Pulmonary artery endothelial cell (primary cell): ENCODE measurements at places on chromosomes 7 and 10.

- DNase-seq: no peak
Measured at GRCh38 chr7:34298492-34299013, 359.5 kb upstream of the NPSR1 start.

- DNase-seq: no peak
Measured at GRCh38 chr7:90825779-90826178, 229.7 kb downstream of the CDK14 start.

DNA sequence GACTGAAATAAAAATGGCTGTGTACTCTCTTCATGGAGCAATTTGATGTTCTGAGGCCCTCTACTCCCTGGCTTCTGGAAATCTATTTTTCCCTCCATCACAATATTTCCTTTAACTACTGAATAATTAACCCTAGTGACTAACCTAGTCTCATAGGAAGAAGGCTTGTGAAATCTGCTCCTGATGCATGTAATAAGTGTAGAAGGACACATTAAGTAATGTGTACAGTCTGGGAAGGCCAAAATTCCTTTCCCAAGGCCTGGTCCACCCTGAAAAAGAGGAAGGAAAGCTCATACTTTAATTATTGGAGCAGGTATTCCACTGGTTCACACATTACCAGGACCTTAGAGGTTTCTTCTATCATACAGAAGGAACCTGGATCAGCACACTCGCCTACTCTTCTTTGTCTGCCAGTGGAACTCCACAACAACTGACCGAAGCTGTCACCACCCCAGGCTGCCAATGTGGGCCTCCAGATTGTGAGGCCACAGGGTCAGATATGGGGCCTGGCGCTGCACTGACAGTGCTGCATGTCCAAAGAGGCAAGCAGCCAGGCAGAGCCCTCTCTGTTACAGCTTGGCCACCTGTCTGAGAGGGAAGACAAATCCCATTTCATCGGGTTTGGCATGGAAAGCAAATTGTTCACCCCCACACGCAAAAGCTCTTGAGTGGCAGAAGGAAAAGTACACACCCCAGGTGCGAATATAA, 54.4 kb upstream of the FAM133B start:
- no peak for DNase-seq

GRCh38 chr7:129615018-129615417, 3.5 kb downstream of the NRF1 start:
- no peak for DNase-seq

GRCh38 chr7:121541457-121541856, 145.3 kb upstream of the FAM3C start:
- DNase-seq: no peak

- peak; percentile 51 for DNase-seq
Measured at GRCh38 chr10:90871279-90871765, 452 bp upstream of the RPP30 start.

DNA sequence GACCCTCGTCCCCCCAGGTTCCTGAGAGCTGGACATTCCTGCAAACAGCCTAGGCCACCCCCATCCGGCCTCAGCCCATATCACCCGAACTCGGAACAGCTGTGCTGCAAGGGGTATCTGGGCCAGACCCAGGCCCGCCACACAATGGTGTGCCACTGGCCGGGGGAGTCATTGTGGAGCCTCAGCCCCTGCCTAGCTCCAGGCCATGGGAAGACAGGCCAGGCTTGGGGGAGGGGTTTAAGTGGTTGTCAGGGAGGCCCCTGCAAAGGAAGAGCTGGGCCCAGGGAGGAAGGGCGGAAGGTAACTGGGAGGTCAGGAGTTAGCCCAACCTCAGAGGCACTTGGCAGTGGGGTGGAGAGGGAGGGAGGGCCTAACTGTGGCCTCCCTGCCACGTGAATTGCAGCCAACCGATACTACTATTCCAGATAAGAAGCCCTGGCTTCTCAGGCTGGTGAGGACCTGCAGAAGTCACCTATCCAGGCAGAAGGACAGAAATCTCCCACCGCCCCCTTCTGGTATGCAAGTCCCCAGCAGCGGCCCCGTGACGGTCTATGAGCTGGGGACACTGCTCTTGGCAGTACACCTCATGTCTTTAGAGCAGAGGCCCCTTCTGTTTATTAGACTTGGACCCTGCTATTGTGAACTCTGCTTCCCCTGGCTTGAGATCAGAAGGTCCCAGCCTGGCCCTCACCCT, 26.8 kb downstream of the VSIR start:
- DNase-seq: no peak

GRCh38 chr10:10149899-10150298, 867.8 kb upstream of the CELF2 start:
- DNase-seq: no peak

GRCh38 chr10:58414270-58415041, 29.2 kb downstream of the TFAM start:
- no peak for DNase-seq

DNA sequence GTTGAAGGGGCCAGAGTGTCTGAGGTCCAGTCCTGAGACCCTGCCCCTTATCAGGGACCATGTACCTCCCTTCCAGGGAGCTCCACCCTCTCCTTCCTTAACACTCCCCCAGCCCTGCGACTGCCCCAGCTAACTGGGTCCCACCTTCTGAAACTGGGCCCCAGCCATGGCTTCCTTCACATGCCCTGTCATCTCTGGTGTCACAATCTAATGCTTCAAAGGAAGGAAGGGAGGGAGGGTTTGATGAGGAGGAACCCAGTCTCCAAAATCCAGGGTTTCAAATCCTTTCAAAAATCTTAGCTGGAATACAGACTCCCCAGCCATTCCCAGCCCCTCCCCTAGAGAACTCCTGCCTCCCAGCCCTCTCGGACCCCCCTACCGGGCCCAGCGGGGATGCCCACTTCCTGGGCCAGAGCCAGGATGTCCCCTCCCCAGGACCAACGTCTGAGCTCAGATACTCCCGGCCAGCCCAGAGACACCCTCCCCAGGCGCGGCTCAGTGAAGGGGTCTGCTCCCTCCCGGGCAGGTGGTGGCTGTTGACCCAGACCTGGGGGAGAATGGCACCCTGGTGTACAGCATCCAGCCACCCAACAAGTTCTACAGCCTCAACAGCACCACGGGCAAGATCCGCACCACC, 18.0 kb downstream of the C10orf105 start:
- no peak for DNase-seq

DNA sequence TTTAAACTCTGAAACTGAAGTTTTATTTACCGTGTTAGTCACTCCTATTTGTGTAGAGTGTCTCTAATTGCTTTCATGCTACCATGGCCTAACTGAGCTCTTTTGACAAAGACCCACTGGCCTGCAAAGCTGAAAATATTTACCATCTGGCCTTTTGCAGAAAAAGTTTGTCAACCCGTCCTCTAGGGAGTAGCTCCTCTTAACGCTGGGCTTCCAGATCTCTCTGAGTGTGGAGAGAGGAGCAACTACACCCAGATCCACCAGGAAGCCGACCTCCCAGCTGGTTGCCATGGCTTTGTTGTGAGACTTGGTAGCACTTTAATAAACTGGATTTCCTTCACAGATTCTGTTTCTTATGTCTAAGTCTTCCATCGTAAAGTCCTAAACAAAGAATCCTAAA, 4.2 kb upstream of the C10orf71 start:
- no peak for DNase-seq

DNA sequence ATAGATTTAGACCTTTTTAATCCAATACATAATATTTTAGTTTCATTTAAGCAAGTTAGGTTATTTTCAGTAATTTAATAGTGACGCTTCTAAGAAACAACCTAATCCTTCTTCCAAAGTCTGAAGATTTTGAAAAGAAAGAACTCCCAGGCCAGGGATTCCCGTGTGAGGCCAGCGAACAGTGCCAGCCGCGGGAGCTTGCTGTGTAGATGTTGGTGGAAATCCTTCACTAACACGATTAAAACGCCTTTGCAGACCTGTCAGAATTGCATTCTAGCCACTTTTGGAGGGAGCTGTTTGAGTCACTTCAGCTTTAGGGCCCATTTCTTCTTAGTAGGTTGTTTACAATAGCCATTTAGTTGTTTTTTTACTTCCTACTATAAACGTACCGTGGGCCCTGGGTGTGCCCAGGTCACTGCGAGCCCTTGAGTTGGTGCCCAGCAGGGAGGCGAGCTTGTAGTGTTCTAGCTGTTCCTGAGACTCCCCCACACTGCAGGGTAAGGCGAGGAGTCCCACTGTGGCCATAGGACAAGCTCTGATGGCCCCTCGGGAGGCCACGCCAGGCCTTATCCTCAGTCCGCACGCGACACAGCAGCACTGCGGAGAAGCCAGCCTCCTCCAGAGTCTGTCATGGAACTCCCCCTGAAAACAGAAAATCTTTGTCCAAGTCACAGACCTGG, 32.3 kb downstream of the PPP2R2D start:
- no peak for DNase-seq

- DNase-seq: no peak
Measured at GRCh38 chr10:128713471-128713870, 587.2 kb upstream of the MKI67 start.

- DNase-seq: no peak
Measured at GRCh38 chr7:149444287-149444686, 16.6 kb downstream of the ZNF777 start.

DNA sequence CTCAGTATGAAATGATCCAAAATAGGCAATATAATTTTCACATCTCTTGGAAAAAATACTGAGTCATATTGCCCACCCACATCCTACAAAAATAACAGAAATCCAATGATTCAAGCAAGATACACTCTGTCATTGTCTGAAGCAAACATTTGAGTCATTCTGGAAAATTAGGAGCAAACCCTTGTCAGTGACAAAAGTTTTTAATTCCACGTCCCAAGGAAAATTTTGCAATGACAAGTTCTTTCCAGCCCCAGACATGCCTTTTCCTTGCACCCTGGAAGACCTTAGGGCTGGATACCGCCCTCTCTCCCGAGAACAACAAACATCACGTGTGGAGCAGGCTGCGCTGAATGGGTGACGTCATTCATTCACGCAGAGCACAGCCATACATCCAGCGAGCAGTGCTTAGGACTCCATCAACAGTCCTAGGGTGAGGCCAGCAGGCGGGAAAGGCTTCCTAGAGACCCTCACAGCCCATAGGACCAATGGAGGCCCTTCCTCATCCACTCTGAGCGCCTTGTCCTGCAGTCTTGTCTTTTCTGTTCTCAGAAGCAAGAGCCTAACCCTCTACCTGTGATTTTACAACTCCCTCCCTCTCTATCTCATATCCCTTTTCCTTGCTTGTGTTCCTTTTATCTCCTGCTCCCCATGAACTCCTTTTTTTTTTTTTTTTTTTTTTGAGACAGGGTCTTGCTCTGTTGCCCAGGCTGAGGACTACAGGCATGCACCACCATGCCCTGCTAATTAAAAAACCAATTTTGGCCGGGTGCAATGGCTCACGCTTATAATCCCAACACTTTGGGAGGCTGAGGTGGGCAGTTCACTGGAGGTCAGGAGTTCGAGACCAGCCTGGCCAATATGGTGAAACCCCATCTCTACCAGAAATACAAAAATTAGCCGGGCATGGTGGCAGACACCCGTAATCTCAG, 23.5 kb upstream of the KDM7A start:
- peak; percentile 47 for DNase-seq

DNA sequence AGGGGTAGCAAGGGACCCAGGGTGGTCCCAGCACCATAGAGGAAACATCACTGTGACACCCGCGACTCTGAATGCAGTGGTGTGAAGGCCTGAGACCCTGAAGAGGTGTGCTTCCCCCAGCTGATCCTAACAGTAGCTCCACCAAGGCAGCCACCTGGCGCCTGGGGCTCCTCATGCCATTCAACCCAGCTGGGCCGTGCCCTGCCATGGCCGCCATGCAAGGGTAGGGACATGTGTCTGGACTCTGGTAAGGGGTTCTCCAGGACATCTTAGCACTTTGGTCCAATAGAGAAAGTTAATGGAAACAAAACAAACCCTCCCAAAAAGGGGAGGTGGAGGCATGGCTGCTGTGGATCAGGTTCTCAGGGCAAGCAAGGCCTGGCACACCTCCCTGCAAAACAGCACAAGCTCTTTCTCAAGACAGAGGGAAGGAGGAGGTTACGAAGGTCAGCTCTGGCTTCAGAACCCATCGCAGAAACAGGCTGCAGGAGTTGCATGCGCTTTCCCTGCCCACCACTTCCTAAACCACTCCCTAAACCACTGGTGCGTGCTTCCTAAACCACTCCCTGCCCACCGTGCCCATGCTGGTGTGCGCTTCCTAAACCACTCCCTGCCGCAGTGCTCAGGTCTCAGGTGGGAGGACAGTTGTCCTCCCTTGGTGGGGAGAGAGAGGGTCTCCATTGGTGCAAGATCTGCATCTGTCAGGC, 108.7 kb downstream of the LARP4B start:
- DNase-seq: no peak

GRCh38 chr10:118963933-118964332, 65.6 kb upstream of the NANOS1 start:
- DNase-seq: no peak

- DNase-seq: no peak
Measured at GRCh38 chr7:155377838-155378579, 79.9 kb upstream of the EN2 start.

GRCh38 chr10:88687853-88688467, 18.1 kb upstream of the LIPK start:
- DNase-seq: no peak

DNA sequence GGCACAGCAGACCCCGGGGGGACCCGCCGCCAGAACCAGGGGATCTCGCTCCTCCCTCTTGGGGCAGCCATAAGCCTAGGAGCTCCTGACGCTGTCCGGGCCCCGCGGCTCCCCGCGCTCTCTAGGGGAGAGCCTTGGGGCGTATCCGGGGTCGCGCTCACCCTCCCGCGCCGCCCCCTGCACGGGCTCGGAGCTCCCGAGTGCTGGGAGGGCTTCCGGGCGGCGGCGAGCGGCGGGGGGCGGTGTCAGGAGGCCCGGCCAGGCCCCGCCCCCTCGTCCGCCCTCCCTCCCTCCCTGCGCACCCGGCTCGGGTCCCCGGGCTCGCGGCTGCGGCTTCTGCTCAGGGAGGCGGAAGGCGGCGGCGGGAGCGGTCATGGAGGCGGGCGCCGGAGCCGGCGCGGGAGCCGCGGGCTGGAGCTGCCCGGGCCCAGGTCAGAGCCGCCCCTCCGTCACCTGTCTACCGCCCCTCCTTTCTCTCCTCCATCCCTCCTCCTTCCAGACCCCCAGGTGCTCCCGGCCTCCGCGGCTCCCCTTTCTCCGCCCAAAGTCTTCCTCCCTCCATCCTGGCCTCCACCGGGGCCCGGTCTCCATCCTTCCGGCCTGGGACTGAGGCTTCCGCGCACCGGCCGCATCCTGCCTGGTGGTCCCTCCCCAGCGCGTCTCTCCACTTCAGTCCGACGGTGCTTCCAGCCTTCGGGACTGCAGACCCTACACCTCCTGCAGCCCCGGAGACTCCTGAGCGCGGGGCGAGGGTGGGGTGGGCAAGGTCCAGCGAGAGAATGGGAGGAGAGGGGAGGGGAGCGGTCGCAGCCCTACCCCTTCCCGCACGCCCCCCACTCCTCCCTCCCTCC, at the start of gene CCDC136:
CCDC136 (plus strand) TSS at position 848 of the 851 bp plus-strand sequence. CDS start 444 bp downstream, outside the sequence.
- DNase-seq: no peak

- no peak for DNase-seq
Measured at GRCh38 chr7:128882134-128882533, 19.5 kb downstream of the ATP6V1F start.

GRCh38 chr10:93481637-93482144, 443 bp downstream of the MYOF start:
- no peak for DNase-seq

GRCh38 chr10:43254881-43255633, 11.8 kb downstream of the RASGEF1A start:
- DNase-seq: no peak
